AG08395 (cell line): ENCODE measurements at places on chromosomes 13 and 19.
A peak's percentile ranks its signal among the peaks of the same experiment; 100 is the strongest.

- no peak for DNase-seq
Observed at GRCh38 chr19:8438236-8438635, 6.5 kb upstream of the HNRNPM start.

DNA sequence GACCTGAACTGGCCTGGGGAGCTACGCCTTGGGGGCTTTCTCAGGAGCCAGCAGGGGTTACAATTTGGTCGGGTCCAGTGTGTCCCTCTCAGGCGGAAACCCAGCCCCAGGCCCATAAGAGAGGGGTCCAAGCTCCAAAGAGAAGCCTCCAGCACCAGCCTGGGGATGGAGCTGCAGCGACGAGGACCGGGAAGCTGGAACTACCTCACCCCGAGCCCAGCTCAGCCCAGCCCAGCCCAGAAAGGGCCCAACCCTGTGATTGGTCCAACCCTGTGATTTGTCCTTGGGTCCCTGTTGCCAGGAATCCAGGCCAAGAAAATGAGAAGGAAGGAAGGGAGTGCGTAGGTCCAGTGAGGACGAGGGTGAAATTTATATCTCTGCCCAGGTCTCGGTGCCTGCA is 24.1 kb downstream of the CLEC4M start:
- no peak for DNase-seq

GRCh38 chr13:40190641-40191100 is 475.8 kb downstream of the FOXO1 start:
- peak; percentile 64 for DNase-seq

DNA sequence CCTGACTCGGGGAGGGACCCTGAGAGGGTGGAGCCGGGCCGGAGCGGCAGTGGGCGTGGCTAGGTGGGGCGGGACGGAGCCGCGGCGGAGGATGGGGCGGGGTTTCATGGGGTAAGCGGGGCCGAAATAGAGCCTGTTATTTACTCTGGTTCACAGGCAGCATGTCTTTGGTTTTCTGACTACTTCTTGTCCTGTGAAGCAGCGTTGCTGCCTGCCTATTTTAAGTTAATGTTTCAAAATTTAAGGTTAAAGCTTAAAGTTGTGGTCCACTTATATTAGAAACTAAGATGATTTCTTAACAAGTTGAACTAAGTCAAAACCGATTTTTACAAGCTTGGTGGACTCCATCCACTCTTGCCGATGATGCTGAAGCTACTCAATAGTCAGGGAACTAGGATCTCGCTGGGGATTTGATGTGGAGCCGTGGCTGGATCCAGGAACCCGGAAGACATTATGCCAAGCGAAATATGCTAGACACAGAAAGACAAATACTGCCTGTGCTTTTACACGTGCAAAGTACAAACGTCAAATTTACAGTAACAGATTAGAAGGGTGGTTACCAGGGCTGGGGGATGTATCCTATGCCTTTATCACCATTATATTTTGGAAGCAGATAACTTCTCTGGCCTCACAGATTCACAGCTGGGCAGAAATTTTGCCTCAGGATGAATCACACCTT is 433 bp upstream of the ZNF616 start:
- peak; percentile 99 for DNase-seq

DNA sequence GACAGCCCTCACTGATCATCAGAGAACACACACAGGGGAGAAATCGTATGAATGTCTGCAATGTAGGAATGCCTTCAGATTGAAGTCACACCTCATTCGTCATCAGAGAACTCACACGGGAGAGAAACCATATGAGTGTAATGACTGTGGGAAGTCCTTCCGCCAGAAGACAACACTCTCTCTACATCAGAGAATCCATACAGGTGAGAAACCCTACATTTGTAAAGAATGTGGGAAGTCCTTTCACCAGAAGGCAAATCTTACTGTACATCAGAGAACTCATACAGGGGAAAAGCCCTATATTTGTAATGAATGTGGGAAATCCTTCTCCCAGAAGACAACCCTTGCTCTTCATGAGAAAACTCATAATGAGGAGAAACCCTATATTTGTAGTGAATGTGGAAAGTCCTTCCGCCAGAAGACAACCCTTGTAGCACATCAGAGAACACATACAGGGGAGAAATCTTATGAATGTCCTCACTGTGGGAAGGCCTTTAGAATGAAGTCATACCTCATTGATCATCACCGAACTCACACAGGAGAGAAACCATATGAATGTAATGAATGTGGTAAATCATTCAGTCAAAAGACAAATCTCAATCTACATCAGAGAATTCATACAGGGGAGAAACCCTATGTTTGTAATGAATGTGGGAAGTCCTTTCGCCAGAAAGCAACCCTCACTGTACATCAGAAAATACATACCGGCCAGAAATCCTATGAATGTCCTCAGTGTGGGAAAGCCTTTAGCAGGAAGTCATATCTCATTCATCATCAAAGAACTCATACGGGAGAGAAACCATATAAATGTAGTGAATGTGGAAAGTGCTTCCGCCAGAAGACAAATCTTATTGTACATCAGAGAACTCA is 32.5 kb downstream of the ZNF567 start:
- no peak for DNase-seq

GRCh38 chr19:6374161-6374709 is 1.5 kb downstream of the PSPN start:
- no peak for DNase-seq

GRCh38 chr19:17266026-17266425 is 1.2 kb upstream of the BABAM1 start:
- DNase-seq: no peak

DNA sequence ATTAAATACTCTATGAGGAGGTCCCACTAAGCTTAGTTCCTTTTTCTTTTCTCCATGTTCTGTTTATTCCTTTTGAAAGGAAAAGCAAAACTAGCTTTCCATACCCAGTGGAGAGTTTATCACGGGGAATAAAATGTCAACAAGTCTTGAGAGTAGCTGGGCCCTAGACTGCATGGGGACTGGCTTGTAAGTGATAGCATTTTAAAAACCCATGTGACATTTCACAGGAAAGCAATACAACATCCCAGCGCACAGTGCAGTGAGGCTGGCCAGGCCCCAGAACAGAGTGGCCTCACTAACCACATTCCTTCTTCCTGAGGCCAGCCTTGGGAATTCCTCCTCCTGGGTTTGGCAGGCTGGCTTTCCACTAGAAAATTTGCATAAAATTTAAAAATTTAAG is 149.8 kb downstream of the DLEU7 start:
- peak; percentile 68 for DNase-seq

DNA sequence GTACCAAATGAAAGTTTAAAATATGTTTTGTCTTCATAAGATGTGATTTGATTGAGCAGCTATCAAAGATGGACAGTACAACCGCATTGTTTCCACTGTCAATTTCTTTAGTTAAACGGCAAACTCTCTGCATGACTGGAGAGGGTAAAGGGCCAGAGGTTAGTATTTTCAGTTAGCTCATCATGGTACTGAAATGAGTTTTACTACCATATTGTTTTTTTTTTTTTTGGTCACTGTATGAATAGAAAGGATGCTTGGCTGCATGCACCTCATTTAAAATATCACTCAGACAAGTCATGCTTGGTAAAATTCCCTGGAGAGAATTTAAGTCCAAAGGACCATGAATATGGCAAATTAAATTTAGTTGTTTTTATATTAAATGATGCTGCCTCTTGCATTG is 942.1 kb upstream of the SPRY2 start:
- no peak for DNase-seq

GRCh38 chr19:48724796-48725753 is 5.5 kb upstream of the MAMSTR start:
- peak; percentile 70 for DNase-seq

DNA sequence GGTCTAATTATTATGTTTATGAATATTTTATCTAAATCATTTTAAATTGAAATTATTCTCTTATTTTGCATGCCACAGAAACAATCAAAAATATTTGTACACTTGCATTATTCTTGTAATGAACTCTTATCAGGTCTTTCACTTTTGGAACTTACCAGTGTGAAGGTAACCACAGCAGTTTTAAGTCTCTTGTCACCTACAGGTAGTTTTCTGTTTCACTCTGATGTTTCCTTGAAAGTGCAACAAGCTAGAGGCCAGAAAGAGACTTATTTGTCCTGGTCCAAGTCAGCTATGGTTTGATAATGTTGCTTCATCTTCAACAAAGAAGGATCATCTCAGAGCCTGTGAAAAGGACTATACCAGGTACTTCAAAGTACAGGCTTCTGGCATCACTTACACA is 133.4 kb upstream of the NBEA start:
- DNase-seq: no peak

DNA sequence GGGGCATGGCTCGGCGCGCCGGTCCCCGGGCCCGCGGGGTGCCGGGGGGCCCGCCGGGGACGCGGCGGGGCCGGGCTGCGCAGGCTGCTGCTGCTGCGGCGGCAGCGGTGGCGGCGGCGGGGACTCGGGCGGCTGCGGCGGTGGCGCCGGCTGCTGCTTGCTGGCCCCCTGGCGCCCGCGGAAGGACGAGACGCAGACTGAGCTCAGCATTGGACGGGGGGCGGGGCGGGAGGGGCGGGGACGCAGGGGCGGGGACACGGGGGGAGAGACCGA is 368 bp downstream of the KCNC3 start:
- DNase-seq: no peak

- no peak for DNase-seq
Observed at GRCh38 chr19:42021185-42021584, 27.2 kb upstream of the ATP1A3 start.

GRCh38 chr19:1755467-1756171 is 2.3 kb downstream of the ONECUT3 start:
- DNase-seq: no peak

- DNase-seq: no peak
Observed at GRCh38 chr13:20942938-20943559, 40.5 kb upstream of the XPO4 start.

GRCh38 chr13:48175185-48175584 is 57.8 kb upstream of the ITM2B start:
- DNase-seq: no peak

- no peak for DNase-seq
Observed at GRCh38 chr19:35278578-35279284, 3.6 kb upstream of the HAMP start.

DNA sequence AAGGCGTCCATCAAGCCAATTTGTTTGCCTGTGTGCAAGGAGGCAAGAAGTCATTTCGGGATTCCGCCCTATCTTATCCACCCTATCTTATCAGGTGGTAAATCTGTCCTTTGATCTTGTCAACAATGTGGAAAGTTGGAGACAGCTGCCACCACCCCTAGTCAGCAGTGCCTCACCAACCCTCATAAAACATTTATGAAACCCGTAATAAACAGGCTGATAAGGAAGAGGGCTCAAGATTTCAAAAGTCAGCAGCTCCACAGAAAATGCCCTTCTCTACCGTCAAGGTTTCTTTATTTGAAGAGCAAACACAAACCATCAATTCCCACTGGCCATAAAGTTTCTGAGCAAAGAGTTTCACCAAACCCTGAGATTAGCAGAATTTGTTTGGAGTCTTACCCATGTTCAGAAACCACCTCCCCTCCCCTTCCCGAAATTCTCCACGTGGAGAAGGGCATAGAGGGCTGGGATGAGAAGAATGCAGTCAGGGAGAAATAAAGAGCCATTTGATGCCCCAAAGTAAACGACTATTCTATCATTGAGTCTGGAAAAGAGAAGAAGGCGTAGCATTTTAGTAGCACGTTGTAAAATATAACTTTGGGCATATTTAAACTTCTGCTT is 196.0 kb upstream of the GPR12 start:
- DNase-seq: no peak

DNA sequence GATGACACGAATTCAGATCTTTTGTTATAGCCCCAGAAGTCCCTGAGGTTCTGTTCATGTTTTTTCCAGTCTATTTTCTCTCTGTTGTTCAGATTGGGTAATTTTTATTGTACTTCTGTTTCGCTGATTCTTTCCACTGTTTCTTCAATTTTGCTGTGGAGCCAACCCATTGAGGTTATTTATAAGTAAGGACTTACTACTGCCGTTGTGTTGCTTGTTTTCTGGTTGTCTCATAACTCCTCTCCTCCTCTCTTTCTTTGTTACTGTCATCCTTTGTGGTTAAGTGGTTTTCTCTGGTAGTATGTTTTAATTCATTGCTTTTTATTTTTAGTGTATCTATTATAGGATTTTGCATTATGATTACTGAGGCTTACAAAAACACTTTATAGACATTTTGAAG is 48.7 kb upstream of the GAS6 start:
- DNase-seq: no peak

DNA sequence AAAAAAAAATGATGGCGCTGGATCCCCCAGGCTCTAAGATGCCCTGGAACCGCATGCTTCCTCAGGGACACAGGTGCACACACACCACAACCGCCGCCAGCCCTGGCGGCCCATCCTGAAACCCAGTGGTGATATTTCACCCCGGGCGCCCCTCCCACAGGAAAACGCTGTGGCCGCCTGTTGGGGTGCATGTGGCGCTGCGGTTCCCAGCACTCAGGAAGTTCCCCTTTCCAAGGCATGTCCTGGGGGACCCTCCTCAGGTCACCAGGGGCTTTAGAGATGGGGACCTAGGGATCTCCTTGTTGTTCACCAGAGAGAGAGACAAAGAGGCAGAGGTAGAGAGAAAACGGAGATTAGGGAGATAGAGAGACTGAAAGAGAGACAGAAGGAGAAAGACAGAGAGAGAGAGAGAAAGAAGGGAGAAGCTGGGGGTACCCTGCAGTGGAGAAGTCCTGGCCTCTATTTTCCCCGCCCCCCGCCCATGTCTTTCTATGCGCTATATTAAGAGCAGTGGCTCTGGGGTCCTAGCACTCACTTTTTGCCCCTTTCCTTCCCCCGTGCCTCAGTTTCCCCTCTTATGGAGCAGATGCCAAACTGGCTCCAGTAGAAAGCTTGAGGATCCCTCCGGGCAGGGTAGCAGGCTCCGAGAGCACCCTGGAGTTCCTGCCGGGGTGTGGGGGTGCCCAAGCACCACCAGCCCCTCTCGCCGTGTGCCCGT is 2.3 kb downstream of the ADGRE2 start:
- no peak for DNase-seq

DNA sequence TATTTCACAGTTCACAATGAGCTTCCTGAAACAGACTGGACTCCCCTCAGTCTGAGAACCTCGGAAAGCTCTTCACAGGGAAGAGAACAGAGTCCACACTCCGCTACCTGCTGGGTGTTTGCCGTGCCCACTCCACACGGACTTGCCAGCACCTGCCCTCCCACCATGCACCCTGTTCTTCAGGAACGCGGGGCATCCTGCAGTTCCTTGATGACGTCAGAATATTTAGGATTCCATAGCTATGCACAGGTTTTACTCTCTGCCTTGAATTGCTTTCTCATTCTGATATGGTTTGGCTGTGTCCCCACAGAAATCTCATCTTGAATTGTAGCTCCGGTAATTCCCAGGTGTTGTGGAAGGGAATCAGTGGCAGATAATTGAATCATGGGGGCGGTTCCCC is 74.4 kb upstream of the FARP1 start:
- DNase-seq: no peak

GRCh38 chr19:42274065-42274682 is 5.1 kb downstream of the CIC start:
- DNase-seq: no peak

- DNase-seq: peak; percentile 63
Observed at GRCh38 chr13:23608701-23609413, 38.6 kb downstream of the TNFRSF19 start.
